ENCODE measurements at places on chromosomes 6 and 20.
A peak's percentile ranks its signal among the peaks of the same experiment; 100 is the strongest.

GRCh38 chr6:137254966-137255365, 35.8 kb upstream of the IFNGR1 start:
- no peak for DNase-seq

- DNase-seq = peak; percentile 42
These were observed 290.6 kb upstream of the ZNF337 start for GRCh38 chr20:25987073-25987927.

DNA sequence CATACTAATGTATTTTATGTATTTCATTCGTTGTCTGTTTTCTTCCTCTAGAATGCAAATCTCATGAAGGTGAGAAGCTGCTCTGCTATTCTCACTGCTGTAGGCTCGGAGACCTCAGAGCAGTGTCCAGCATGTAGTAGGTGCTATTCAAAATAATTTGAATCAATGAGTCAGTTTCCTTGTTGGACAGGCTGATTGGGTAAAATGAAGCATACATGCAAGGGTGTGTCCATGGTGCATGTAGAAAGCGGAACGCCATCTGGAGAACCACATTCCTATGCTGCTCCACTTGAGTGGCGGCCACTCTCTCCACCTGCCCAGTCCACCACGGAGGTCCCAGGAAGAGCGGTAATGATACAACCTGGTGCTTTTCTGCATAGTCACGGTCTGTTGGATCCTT, 412.1 kb downstream of the QKI start:
- no peak for DNase-seq

- no peak for DNase-seq
These were observed 24.4 kb upstream of the ID1 start for GRCh38 chr20:31580706-31581105.

DNA sequence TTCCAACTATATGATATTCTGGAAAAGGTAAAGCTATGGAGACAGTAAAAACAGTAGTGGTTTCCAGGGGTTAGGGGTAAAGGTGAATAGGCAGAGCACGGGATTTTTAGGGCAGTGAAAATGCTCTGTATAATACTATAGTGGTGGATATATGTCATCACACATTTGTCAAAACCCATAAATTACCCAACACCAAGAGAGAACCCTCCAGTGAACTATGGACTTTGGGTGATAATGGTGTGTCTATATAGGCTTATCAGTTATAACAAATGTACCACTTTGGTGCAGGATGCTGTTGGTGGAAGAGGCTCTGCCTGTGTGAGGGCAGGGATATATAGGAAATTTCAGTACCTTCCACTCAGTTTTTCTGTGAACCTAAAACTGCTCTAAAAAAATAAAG, 149.9 kb downstream of the GPX5 start:
- no peak for DNase-seq

DNA sequence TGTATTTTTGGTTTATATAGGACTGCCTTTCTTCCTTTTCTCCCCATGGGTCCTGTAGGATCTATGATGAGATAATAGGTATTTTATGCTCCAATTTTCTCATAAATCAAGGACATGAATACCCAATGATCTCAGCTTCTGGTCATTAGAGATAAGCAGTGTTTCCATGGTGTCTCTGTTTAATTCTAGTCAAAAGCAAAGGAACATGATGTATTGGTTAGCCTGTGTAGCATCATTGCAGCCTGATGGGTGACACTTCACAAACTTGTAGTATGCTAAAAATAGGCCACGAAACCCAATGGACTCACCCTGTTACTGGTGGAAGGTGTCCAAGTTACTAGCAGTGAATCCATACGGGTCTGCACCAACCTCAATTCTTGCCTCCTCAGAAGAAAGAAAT, 116.2 kb upstream of the SNX9 start:
- no peak for DNase-seq

GRCh38 chr6:111550953-111551352, 54.7 kb downstream of the TRAF3IP2 start:
- no peak for DNase-seq

- DNase-seq = peak; percentile 65
These were observed at the start of gene STMN3 for GRCh38 chr20:63653041-63653973. Gene STMN3, minus strand, starts transcription at chr20:63653424. Its CDS starts 79 bp downstream, at chr20:63653345.

- no peak for DNase-seq
These were observed 399.5 kb downstream of the QKI start for GRCh38 chr6:163813979-163814493.

DNA sequence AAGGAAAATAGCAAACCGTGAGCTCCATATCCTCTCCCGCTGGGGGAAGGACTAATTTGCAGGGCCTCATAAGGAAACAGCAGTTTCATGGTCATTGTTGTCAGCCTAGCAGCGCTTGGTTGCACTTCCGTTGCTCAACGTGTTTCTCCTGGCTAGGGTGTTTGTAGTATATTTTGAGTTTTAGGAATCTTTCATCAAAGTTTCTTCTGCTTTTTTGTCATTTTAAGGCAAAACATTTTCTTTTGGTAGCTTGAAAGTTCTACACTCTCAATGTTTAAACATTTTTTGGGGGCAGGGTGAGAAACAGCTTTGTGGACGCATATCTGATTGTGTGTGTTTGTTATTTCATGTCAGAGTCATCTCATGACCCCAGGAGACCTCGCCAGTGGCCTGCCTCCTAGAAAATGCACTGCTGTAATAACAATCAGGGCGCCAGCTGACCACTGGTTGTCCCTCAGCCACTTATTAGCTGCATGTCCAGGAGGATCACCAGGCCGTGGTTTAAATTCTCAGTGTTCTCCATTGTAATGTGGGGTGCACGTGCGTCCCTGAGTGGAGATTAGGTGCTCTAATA, 20.6 kb downstream of the JARID2 start:
- DNase-seq = no peak

GRCh38 chr20:35801865-35802264, 30.1 kb downstream of the PHF20 start:
- DNase-seq = no peak

DNA sequence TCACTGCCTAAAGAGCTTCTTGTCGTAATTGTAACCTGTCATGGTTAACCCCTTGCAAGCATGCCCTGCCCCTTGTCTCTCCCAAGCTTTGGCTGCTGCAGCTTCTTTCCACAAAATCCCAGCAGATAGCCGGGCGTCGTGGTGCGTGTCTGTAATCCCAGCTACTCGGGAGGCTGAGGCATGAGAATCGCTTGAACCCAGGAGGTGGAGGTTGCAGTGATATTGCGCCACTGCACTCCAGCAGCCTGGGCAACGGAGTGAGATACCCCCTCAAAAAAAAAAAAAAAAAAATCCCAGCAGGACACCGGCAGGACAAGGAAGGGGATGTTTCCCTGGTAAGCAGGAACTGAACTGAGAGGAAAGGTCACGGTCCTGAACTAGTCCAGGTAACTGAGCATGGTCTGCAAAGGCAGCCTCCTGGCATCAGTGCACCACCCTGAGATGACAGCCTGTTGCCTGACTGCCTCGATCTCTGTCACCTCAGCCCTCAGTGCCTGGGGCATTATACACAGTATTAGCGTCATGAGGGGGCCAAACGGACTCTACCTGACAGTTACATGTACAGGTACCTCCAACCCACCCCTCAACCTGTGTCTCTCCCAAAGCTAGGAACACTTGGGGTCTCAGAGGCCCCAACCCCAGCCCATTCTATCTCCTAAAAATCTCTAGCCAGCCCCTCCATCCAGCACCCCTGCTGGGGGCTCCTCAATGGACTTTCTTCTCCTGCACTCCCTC, 1.8 kb downstream of the LZTS3 start:
- no peak for DNase-seq

GRCh38 chr6:1313767-1314503, 2.0 kb downstream of the FOXQ1 start:
- DNase-seq = no peak

DNA sequence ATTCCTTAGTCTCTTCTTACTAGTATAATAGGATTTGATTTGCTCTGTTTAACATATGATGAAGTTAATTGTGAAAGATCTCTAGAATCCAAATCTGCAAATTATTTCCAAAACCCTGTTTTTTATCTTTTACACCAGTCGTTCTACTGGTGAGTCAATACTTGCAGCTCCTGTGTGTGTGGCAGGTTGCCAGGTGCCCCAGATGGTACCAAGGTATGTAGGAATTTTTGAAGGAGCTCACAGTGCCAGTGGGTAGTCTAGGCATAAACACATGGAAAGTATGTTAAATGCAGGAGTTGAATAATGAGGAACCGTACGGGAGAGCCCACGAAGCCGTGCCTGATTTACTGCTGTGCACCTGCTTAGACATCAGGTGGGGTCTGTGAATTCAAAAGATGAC, 192.2 kb downstream of the FARS2 start:
- DNase-seq = no peak

GRCh38 chr6:119109654-119110325, 31.3 kb upstream of the FAM184A start:
- no peak for DNase-seq

GRCh38 chr6:1620504-1621069, 10.9 kb downstream of the FOXC1 start:
- DNase-seq = no peak

DNA sequence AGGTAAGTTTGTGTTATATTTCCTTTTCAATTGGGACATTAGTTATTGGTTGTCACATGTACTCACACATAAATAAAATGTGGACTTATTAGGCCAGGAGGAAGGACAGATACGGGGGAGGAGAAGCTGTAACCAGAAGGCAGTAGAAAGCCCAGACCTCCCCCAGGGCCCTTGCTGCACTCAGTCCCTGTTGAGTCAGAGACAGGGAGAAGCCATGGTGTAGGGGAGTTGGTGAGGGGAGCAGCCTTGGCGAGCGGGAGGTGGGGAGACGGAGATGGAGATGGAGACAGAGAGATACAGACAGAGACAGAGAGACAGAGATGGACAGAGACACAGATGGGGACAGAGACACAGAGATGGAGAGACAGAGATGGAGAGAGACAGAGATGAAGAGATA, 263.2 kb downstream of the DLL1 start:
- no peak for DNase-seq

GRCh38 chr6:14135893-14136539, 18.4 kb downstream of the CD83 start:
- no peak for DNase-seq

GRCh38 chr20:50144362-50144761, 9.2 kb downstream of the PEDS1 start:
- peak; percentile 55 for DNase-seq

- no peak for DNase-seq
These were observed 104.6 kb downstream of the TFAP2A start for GRCh38 chr6:10310330-10310653.

DNA sequence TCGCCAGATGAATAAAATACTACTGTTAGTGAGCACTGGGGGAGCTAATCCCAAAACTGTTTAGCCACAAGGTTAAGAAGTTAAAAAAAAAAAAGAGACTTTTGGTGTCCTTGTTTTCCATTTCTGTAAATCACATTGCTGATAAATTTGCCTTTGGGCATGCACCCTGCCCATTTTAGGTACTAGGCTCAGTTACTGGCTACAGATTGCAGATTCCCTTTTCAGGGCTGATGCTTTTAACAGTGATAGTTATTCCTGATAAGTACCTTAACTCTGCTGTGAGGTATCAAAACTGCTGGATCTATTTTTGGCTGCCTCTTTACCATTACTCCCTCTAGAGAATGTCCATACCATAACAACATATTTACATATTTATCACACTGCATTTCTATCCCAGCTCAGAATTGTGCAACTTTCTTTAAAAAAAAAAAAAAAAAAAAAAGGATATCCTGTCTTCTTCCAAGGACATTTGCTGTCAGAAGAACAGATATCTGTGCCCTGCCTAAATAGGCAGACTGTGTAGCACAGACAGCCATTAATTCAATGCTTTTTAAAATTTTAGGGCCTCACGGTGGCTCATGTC, 94.5 kb downstream of the SSR1 start:
- no peak for DNase-seq

DNA sequence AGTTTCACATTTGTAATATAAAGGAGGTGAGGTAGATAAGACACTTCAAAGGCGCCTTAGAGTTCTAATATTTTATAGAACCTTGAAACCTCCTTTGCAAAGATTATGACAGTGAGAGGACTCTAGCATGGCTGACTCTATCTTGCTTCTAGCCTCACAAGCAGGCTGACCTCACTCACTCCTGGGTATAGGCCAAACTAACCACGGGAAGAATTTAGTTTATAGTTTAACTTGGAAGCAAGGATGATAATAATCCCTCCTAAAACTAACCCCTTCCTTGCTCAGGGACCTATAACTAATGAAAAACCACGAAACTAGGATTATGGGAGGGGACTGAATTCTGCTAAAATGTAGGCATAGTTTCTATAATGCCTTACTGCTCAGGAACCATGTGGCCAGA, 84.3 kb downstream of the FILIP1 start:
- DNase-seq = no peak

- DNase-seq = no peak
These were observed 66.7 kb downstream of the TMEM170B start for GRCh38 chr6:11604215-11604614.

DNA sequence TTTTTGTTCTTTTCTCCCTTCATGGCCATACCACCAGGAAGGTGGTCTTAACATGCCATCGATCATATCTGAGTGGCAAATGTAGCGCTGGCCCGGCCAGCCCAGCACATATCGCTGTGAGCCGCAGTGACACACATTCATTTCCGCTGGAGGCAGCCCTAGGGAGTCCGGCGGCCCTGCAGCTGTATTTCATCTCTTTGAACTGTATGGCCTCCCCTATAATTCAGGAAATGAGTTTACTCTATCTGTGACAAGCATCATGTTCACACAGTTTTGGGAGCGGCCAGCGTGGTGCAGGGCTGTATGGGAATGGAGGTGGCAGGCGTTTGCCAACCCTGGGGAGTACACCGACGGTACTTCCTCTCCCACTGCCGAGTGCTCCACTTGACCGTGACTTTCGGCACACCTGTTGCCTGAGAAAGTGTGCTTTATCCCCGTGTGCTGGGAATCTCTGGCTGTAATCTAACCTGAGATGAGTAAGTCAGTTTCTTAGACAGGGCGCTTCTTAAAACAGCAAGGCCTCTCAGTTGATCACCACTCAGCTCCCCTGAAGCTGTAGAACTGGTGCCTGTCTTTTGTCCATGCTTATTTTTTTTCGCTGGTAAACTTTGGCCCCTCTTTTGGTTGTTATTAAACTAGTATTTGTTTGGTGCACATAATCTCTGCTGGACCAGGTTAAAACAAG, 257.1 kb upstream of the TAB2 start:
- peak; percentile 52 for DNase-seq

DNA sequence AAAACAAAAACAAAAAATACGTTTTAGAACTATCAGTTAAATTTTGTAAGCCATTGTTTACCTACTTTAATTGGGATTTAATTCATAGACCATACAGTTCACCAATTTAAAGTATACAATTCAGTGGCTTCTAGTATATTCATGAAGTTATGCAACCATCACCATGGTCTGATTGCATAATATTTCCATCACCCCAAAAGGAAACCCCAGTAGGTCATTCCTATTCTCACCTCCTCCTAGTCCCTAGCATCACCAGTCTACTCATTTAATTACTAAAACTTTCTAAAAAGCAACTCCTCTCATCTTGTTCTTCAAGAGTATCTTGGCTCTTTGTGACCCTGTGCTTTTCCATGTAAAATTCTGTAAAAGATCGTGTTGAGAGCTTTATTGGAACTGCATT, 60.2 kb downstream of the ASXL1 start:
- no peak for DNase-seq

- DNase-seq = no peak
These were observed 8.5 kb upstream of the PTCRA start for GRCh38 chr6:42907336-42907735.
